Left cardiac atrium (tissue), 4 donors: ENCODE measurements at places on chromosomes 2 and 18.
A peak's percentile ranks its signal among the peaks of the same experiment; 100 is the strongest.

DNA sequence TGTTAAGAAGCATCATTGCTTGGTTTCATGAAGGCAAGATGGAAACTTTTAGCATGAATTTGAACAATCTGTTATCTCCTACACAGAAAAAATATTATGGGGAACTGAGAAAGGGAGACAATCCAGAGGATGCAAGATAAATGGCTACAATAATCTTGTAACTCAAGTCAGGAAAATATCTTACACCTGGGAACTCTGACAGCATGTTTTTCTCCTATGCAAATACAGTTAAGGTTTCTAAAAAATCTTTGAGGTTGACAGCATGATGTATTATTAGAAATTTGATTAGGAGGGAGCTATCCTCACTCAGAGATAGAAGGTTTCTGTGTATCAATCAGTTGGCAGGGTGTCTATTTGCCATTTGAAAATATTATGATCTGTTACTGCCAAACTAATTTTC, 75.6 kb downstream of the GPD2 start:
- no peak for DNase-seq

- no peak for DNase-seq
Observed at GRCh38 chr18:8895987-8896619, 190.7 kb downstream of the MTCL1 start.

GRCh38 chr2:174300114-174300513, 34.6 kb upstream of the SP9 start:
- DNase-seq: no peak

- no peak for DNase-seq
Observed at GRCh38 chr2:165886487-165887146, 67.0 kb downstream of the TTC21B start.

DNA sequence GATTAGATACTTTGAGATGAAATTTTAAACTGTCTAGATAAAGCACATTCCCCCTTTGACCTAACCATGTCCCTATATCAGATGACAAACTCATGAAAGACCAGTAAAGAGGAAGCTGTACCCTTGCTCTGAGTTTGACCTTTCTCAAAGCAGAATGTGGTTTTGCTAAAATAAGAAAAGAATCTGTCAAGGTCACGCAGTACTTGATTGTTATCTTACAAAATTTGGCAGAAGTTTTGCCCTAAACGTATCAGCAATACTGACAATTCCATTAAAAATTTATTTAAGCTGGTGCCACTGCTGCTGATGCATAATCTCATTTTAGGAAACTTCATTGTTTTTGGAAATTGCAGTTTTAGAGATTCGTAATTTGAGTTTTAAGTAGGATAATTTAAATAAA, 31.2 kb upstream of the GALM start:
- DNase-seq: no peak

DNA sequence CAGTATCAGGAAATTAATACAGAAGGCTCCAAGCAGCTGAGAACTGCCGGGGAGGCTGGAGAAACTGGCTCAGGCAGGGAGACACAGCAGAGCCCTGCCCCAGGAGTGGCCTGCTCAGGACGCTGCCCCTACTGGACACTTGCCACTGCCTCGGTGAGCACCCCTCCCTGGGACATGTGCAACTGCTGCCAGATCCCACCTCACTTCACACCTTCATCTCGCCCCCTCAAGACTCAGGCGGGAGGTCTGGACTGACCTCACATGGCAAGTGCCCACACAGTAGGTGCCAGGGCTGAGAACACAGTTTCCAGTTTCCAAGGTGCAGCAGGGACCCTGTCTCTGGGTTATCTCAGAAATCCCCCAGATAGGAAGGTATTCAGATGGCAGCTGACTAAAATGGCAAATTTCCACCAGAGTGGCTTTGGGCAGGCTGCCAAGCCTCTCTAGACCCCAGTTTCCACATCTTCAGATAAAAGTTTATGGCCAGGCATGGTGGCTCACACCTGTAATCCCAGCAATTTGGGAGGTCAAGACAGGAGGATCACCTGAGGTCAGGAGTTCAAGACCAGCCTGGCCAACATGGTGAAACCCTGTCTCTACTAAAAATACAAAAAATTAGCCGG, 33.7 kb upstream of the LBH start:
- no peak for DNase-seq

DNA sequence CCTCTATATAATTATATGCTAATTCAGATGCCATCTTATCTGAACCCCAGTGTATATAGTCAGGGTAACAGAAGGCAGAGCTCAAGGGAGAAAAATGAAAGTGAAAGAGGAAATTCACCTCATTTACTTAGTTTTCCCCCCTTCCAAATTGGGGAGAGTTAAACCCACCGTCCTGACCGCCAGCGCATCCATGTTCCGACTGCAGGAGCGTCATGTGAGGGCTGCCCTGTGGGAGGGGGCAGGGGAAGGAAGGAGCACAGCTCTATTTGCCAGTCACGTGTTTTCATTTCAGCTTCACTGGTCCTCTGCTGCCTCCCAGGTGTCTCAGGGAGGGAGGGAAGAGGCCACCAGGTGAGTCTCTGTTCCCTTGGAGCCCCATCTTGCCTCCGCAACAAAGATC, 13.2 kb downstream of the CNNM4 start:
- DNase-seq: no peak

- peak; percentile 19 for DNase-seq
Observed at GRCh38 chr2:20624156-20624883, 26.6 kb downstream of the HS1BP3 start.

DNA sequence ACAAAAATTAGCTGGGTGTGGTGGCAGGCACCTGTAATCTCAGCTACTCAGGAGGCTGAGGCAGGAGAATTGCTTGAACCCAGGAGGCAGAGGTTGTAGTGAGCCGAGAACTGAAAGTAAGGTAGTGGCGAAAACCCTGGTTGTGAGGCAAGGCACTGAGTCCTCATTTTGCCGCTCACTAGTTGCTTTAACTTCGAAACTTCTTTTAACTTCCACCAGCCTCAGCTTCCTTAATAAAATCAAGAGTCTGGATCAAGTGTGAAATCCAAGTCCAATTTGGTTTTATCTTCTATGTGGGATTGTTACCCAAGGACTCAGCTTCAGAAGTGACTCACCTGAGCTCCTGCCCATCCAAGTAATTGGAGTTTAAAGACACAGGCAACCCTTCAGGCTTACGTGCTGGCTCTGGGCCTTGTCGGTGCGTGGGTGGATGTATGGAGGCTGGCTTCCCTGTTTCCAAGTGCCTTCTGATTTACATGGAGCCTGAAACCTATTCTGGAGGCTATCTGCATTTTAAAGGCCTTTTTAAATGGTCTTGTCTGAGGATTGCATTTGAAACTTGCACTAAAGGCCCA, 374.2 kb upstream of the ID2 start:
- DNase-seq: no peak

GRCh38 chr2:235235977-235236767, 257.7 kb upstream of the AGAP1 start:
- DNase-seq: no peak

GRCh38 chr2:51014759-51015158, 17.2 kb downstream of the NRXN1 start:
- DNase-seq: no peak

DNA sequence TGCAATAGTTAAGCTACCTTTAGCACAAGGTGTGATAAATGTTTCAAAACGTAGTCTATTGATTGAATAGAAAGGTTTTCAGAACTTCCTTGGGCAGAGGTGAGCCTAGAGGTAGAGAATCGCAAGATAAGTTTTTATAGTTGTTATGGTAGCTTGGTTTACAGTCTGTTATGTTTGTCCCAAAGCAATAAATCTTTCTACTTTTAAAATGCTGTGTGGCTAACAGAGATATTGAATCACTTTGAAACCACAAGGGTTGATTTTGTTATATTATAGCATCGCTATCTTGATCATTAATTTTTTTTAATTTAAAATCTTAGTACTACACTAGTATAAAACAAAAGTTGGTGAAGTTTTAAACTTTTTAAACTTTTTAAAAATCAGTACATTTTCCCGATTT, 126.7 kb downstream of the TMEM182 start:
- DNase-seq: no peak

DNA sequence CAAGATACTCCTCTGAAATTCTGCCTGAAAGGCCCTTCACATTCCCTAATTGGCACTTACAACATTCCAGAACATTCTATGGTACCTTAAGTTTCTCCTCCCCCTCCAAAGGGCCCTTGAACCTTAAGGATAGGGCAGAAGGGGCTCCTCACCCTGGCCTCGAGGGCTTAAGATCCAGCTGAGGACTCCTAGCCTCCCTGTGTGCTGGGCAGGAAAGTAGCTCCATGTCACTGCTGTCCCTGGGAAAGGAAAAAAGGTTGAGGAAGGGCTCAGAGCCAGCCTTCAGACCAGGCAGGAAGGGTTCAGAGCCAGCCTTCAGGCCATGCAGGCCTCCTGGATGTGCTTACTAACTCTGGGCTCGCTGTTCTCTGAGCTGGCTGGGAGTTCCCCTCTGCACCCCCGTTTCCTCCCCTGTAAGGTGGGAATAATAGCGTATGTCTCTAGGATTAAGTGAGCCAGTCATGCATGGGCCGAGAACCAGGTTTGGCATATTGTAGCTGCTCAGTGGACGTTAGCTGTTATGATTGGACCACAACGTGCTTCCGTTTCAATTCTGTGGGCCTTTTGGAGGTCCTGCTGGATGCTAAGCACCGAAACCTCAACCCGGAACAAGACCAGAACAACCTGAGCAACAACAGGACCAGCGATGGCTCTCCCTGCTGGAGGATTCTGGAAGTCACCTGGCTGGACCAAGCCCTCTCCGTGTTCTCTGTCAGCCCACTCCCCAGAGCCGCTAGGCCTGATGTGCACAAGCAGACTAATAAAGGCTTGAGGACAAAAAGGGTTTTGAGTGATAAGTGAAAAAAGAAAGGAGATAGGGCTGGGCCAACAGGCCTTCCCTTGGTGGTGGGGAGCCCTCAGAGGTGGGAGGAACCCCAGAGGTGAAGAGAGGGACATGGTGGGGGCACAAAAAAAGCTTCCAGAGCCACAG, 1.0 kb upstream of the B3GNT7 start:
- no peak for DNase-seq
